CD4-positive, alpha-beta T cell treated with Interleukin-21 for 1 hour (primary cell): ENCODE measurements at places on chromosomes 3 and 15.

- no peak for DNase-seq
Observed at GRCh38 chr3:32118215-32118614, 11.8 kb downstream of the GPD1L start.

DNA sequence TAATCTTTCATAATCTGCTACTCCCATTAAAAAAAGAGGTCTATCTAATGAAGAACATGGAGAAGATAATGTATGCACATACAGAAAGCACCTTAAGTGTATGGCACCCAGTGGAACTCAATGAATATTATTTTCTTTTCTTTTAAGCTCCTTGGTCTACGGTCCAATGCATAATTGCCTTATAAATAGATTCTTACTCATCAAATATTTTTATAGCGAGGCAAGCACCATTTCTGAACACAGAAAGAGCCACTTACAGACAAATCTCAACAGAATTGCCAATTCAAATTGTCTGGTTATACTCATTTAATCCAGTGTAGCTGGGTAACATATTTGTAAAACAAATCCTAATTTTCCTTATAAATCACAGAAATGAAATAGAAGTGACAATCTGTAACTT lies 6.3 kb downstream of the PDZRN3 start:
- DNase-seq: no peak

DNA sequence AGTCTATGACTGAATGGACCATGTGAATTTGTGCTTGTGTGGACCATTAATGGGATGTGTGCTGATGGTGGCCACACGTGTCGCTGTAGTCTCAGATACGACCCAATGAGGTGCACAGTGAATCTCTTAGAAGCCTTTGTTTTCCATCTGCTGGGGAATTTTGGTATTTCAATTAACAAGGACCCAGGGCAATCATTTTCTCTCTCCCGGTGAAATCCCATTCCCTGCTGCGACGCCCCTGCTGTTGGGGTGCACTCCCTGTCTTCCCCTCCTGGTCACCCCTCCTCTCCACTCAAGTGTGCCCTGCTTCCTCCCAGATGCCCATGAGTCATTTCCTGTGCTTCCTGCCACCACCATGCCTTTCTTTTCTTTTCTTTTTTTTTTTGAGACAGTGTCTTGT lies 32.7 kb downstream of the EBLN2 start:
- no peak for DNase-seq

DNA sequence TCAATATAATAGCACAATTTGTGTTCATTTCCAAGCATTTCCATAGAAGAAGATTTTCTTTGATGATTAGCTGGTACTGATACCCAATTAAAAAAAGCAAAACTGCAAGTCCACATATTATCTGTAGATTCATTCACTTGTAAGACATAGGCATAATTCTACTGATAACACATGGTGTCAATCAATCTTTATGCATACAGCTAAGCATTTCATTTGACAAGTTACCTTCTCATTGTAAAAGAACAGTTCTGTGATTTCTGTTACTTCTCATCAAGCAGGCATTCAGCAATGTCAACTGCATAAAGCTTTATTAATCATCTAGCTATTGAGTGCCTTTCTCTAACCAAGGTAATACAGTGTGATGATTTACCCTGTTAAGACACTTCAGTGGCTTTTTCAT lies 672.0 kb downstream of the PLOD2 start:
- DNase-seq: no peak
